ENCODE measurements at places on chromosomes 1 and 21.

GRCh38 chr1:21337010-21337437, 46.8 kb upstream of the ECE1 start:
- DNase-seq = no peak

- no peak for DNase-seq
These were observed 12.3 kb upstream of the LYPLAL1 start for GRCh38 chr1:219161371-219161770.

DNA sequence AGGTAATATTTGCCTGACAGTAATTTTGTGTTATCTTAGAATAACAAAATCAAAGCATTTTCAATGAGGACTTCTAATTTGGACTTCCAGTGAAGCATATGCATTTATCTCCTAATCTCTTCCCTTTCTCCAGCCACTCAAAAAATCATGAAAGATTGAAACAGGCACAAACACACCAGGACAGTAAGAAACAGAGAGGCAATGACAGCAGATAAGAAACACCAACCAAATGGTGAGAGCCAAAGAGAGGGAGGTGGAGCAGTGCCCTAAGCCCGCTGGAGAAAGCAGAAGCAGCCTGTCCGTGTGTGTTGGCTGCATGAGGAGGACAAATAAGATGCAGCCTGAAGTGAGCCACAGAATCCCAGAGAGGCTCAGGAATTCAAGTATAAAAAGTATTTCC, 39.0 kb downstream of the SLC44A3 start:
- no peak for DNase-seq

DNA sequence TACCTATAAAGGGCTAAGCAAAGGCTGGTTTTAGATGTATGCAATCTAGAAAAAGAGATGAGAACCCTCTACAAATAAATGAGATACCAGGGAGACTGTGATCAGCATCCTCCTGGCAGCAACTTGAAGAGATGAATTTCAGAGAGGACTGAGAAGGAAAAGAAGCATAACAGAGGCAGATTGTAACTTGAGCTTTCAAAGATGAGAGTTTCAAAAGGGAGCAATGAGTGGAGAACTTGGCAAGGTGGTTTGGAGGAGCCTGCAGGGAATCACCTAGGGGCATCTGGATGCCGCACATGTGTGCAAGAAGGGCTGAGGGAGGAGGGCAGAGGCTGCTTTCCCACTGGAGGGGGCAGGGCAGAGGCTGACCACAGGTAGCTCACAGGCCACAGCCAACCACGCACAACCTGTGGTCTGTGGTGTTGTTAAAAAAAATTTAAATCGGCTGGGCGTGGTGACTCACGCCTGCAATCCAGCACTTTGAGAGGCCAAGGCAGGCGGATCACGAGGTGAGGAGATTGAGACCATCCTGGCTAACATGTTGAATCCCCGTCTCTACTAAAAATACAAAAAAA, 50.2 kb downstream of the PCNX2 start:
- DNase-seq = no peak

DNA sequence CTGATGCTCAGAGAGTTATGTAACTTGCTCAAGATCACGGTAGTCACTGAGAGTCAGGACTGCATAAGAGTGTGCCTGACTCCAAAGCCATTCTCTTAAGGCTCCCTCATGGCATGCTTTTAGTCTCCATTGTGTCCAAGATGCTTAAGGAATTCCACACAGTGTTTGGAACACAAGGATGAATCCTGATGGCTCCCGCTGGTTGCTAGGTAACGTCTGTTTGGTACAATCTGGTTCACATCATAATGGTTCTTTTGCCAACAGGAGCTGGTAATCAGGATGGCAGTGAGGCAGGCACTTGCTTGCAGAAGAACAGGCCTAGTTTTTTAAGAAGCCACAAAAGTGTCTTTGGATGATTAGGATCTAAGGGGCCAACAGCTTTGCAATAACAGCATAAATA, 436.5 kb upstream of the DAB1 start:
- DNase-seq = no peak

- DNase-seq = peak; percentile 64
These were observed 31.4 kb downstream of the POFUT2 start for GRCh38 chr21:45256021-45256911.

GRCh38 chr1:29698626-29699025, 462.3 kb downstream of the PTPRU start:
- DNase-seq = no peak

DNA sequence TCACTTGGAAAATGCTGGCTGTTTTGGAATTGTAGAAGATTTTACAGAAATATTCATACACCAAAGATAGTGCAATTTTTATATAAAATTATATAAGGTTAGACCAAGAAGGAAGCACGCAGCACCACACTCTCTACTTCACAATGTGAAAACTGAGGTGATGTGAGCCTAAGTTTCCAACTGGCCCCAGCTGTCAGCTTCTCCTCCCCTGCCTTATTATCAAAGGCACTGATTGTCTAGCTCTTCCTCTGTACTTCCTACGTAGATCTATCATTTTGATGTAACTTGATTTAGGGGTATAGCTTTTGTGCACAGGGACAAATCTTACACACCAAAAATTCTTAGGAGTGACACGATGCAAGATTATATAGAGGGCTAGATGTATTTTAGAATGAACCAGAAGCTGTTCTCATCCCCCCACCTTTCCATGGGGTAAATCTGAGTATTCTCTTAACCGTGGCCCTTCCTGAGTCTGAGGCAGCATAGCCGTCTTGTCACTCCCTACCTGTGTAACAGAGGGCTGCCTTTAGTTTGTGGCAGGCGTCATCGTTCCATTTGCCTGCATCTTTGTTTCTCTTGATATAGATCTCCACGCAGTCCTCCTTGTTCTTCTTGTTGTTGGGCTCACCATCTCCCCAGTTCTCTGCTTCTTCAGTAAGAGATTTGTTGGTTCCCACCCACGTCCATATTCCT, 3.4 kb downstream of the SELL start:
- DNase-seq = no peak

DNA sequence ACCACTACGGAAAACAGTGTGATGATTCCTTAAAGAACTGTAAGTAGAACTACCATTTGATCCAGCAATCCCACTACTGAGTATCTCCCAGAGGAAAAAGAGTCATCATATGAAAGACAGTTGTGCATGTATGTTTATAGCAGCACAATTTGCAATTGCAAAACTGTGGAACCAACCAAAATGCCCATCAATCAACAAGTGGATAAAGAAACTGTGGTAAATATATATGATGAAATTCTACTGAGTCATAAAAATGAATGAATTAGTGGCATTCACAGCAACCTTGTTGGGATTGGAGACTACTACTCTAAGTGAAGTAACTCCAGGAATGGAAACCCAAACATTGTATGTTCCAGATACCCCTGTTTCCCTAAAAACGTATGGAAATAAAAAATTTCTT, 337.0 kb upstream of the PTBP2 start:
- no peak for DNase-seq

DNA sequence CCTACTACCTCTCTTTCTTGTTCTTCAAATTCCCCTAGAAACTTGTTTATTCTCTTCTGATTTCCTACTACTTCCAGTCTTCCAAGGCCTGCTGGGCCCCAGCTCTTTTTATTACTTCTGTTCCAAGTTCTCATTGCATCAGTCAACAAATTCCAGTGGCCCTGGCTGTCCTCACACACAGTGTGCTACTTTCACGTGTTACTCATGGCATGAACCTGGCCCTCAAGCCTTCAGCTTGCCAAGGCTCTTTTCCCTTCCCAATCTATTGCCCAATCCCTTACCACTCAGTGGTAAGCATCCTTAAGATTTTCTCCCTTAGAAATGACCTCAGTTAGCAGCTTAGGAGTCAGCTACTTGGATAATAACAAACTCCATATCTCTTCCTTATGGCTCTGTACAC, 613.5 kb downstream of the LMO4 start:
- DNase-seq = peak; percentile 81

GRCh38 chr21:38599381-38599975, 101.2 kb upstream of the ERG start:
- no peak for DNase-seq

DNA sequence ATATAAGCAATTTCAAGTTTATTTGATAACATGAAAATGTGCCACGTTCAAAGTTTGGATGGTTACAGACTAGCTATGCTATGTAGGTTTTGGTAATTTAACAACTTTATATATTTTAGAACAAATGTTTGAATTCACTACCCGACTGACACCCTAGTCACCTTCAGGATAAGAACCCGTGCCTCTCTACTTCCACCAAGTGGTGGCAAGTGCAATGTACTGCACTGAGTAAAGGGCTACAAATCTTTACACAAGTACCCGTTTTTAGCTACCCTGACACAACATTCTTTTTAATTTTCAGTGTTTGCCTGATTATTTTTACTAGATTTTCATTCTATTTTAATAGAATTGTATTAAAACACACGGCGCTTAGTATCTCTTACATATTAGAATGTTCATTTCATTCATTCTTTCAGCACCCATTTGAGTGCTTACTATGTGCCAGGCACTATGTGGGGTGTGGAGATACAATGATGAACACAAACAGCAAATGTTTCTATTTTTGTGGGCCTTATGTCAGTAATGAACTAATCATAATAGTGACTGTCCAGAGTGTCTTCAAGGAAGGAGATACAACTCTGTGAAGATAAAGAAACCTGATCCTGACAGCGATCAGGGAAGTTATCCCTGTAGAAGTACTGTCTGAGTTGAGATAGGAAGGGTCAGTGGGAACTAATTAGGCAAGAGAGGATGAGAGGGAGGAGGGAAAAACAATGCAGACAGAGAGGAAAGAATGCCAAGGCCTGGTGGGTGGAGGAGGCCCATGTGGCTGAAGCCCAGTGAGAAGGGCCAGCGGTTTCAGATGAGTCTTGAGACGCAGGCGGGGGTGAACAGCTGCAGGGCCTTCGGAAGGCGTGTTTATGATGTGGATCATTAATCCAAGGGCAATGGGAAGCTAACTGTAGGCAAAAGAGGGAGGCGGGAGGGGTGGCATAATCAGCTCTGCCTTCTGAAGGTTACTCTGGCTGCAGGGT, 3.8 kb downstream of the LCA5L start:
- no peak for DNase-seq

DNA sequence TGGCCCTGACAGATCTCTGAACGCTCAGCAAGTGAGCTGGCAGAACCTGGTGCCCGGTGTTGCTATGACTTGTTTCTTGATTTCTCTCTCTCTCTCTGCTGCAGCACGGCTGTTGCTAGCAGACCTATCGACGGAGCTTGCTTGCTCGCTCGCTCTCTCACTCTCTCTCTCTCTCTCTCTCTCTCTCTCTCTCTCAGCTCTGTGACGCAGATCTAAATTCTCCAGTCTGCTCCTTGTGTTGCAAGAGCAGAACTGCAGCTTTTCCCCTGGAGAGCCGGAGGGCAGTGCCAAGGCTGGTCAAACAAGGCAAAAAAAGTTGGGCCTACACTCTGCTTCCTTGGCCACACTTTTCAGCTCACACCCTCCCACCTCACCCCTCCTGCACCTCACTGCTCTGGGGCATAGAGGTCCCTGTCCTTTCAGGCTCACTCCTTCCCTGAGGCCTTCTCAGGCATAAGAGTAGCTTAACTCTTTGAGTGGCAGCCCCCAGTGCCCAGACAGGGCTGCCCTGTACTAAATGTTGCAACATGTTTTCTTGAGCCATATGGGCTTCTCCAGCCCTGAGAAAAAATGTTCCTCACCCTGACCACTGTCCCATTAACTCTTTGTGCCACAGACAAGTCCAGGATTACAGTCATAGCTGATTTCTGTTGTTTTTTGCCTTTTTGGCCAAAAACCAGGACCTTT, 72.2 kb downstream of the CD46 start:
- no peak for DNase-seq

- DNase-seq = no peak
These were observed 402.4 kb downstream of the OMA1 start for GRCh38 chr1:58143972-58144697.

GRCh38 chr21:25980710-25981109, 189.9 kb downstream of the APP start:
- no peak for DNase-seq

- DNase-seq = no peak
These were observed 69.9 kb downstream of the PGBD5 start for GRCh38 chr1:230356190-230356589.

- no peak for DNase-seq
These were observed 221.8 kb downstream of the TTLL7 start for GRCh38 chr1:83776913-83777757.

GRCh38 chr1:198577444-198577843, 37.0 kb upstream of the ATP6V1G3 start:
- no peak for DNase-seq

- DNase-seq = no peak
These were observed 126.3 kb upstream of the F3 start for GRCh38 chr1:94667818-94668217.

GRCh38 chr1:224430511-224431113, 4.0 kb downstream of the WDR26 start:
- peak; percentile 35 for DNase-seq

DNA sequence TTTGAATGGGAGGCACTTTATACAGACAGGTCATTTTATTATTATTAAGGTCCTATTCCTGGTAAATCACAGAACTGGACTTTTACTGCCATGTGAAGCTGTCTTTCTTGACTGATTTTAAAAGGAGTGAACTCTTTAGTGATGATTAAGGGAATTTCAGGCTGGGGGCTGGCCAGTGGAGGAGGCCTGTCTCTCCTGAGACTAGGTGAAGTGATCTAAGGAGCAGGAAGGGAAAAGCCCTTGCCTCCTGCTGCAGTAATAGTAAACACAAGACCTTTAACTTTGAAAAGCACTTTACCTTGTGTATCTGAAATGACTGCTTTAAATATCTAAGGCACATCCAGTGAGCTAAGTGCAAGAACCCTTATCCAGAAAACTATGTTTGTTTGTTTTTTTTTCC, 118.0 kb upstream of the SPAG17 start:
- DNase-seq = no peak

- peak; percentile 90 for DNase-seq
These were observed 15.3 kb downstream of the SEMA6C start for GRCh38 chr1:151130987-151131586.

DNA sequence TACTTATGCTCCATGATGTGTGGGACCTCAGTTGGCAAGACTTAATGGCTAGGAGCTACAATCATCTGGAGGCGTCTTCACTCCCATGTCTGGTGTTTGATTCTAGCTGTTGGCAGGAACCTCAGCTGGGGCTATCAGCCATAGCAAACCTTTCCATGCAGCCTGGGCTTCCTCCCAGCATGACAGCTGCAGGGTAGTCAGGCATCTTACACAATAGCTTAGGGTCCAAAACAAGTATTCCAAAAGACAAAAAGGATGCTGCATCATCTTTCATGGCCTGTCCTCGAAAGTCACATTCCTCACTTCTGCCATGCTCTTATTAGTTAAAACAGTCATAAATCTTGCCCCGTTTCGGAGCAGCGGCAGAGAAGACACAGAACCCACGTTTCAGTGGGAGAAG, 90.9 kb downstream of the LRRC8C start:
- DNase-seq = no peak

GRCh38 chr1:100795646-100795985, 76.1 kb downstream of the VCAM1 start:
- no peak for DNase-seq

GRCh38 chr1:10910681-10911489, 101.6 kb upstream of the TARDBP start:
- no peak for DNase-seq

GRCh38 chr1:90925928-90926869, 95.6 kb downstream of the ZNF644 start:
- DNase-seq = no peak

DNA sequence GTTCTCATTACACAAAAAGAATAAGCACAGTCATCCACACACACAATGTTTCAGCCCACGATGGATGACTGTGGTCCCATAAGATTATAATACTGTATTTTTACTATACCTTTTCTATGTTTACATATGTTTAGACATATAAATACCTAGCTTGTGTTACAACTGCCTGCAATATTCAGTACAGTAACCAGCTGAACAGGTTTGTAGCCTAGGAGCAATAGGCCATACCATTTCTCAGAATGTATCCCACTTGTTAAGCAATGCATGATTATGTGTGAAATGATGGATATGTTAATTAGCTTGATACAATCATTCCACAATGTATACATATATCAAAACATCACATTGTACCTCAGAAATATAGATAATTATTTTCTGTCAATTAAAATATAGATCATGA, 33.2 kb upstream of the SAMD13 start:
- no peak for DNase-seq

Data from upper lobe of left lung (tissue), 6 donors.